Endothelial cell (in vitro differentiated cells): ENCODE measurements at places on chromosomes 6 and 20.

GRCh38 chr6:34018026-34018425, 127.9 kb downstream of the GRM4 start:
- DNase-seq, result no peak

DNA sequence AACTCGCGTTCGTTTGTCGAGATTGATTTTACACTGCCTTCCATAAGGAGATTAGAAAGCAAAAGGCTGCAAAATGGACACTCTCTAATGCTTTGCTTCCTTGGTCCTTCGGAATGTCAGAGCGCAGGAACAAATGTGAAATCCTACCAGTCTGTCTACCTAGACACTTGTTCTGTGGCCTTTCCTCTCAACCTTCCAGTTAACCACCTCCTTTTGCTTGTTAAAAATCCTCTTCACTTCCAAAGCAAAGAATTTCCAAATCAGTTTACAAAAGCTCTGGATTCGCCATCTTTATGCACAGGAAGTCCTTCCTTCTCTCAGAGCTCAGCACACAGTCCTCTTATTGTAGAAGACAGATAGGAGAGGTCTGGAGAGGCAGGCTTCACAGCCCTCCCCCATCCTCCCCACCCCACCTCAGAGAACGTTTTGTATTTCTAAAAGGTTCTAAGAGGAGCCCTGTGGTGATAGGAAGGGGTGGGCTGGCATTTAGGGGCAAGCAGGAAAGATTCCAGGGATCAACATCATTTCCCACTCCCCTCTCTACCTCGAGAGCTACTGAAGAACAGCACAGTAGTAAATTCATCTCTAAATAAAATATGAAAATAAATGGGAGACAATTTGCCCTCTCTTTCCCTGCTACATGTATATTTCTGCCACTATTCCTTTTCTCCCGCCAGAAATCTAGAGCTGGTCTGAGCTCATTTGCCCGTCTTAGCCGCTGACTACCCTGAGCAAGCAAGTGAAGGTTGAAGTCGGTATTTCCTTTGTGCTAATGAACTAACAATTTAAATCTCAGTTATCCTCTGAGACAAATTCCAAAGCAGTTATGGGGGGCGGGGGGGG, 18.9 kb downstream of the TFAP2A start:
- peak; percentile 2 for DNase-seq

- DNase-seq, result no peak
These were observed 55.3 kb downstream of the DLL1 start for GRCh38 chr6:170235391-170236125.

DNA sequence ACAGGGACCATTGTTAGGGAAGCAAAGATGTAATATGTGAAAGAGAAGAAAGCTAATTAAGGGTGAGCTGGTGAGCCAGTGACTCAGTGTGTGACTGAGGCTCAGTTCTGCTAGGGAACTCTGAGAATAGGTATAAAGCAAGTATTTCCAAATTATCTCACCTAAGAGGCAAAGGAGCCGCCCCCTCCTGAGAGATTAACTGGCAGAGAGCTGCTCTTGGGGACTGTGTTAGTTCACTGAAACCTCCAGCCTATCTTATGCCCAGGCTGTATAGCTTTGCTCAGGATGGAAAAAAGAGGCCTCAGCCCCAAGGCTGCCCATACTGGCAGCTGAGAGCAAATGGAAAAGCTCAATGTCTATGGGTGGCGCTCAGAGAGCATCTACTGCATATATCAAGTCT, 152.0 kb downstream of the PAK5 start:
- DNase-seq, result no peak

GRCh38 chr6:33091957-33092356, 16.2 kb downstream of the HLA-DPB1 start:
- peak; percentile 51 for DNase-seq

DNA sequence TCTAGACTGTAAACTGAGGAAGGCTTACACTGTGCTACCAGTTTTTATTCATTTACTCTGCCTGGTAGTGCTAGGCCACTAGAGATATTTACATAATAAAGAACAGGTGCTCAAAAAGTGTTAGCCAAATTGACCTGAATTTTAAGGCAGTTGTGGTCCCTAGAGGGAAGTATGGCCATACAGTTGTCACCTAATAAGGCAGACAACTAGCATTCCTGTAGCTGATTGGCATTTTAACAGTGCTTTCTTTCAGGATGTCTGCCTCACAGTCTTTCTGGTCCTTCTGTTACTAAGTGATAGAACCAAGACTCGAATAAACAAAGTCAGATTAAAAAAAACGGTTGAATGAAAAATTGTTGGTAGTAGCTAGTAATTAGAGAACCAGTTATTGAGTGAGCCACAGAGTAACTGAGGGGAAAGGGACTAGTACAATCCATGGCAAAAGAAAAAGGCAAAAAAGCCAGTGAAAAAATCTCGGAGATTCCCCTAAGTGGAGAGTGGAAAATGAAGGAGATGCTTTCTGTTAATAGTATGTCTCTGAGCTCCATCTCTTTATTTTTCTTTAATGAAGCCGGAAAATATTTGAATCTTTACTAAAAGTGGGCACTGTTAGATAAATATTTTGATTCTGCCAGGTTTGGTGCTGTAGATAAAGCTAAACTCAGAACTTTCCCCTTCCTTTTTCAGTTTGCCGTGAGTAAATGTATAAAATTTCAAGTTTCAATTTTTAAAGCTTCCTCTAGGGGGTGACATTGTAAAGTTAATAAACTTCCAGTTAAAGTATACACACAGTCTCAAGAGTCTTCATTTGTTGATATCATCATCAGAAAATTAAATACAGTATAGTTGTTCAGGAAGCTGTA, 9.1 kb downstream of the VTA1 start:
- no peak for DNase-seq

DNA sequence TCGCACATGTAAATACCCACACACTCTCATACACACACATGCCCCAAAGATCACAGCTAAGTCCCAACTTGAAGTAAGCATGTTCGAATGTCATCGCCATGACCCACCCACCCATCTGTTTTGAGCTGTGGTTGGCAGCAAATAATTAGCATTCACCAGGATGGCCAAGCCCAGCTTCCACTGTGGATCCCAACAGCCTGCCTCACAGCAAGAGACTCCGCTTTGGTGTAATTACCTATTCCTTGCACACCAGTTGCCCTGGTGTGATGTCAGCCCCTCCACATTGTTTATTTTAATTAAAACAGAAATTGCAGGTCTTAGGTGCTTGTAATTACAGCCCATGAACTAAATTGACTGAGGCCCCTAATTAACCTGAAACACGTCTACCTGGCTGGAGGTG, 81.1 kb downstream of the MAFB start:
- DNase-seq, result no peak

DNA sequence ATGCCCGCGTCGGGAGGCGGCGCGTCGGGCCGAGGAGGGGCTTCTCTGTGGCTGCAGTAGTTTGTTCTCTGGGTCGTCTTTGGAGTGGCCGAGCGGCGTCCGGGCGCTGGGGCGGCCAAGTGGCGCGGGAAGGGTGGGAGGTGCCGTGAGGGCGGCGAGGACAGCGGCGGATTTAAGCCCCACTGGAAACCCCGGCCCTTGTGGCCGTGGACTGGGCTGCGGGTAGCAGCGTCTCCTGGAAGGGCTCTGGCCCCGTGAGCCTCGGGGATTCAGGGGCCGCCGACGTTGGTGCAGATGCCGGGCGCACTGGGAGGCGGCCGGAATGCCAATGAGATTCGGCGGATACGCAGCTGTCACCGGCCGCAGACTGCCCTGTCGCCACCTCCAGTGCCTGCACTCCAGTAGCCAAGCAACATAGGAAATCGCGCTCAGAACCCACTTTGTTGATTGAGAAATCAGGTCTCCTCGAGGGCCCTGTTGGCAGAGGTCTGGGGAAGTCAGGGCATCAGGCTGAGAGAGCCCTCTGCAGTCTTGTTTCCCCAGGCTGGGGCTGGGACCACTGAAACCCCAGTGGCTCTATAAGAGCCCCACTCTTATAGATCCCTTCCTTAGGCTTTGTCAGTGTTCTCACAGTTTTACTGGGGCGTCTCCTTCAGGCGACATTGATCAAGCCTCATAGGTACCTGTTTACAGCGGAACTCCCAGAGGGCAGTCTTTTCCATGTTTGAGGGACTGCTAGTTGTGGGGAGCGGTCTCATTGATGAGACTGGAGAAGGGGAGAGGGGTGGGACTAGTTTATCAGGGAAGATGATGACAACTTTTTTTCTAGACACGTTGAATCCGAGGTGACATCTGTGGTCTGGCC, 642 bp downstream of the GZF1 start:
- DNase-seq, result peak; percentile 48
